ENCODE measurements at places on chromosomes 5 and 9. TPM values are rescaled to one million over a fixed set of nuclear protein-coding genes. Genes with fewer than 3 reads are reported as not detected.
A peak's percentile ranks its signal among the peaks of the same experiment; 100 is the strongest.

- DNase-seq, result peak; percentile 75
These were observed 6.0 kb upstream of the PLAC8L1 start for GRCh38 chr5:146111409-146111808.

DNA sequence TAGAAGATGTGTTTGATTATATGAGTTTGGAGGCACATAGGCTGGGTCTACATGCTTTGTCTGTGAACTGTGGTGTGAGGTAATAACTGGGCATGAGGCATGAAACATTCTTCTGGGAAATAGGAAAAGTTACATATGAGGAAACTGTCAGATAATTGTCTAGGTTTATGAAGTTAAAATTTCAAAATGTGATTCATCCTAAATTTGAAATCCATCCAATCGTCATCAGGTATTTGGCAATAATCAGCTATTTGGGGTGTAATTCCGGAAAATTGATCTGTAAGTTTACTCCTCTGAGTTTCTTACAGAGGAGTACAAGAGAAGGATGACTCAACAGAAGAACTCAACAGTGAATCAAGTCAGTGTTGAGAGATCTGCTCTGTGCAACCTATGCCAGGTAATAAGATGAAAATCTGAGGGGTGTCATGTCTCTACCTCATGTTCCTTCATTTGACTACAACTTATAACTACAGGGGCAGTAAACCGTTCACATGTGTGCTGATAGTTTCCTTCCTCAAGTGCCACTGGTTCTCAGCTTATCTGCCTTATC is 1171.6 kb upstream of the CDH18 start:
- no peak for DNase-seq

- DNase-seq, result no peak
These were observed 54.7 kb downstream of the ABLIM3 start for GRCh38 chr5:149195962-149196361.

- DNase-seq, result no peak
These were observed 85.9 kb downstream of the SLC12A2 start for GRCh38 chr5:128169401-128170017.

DNA sequence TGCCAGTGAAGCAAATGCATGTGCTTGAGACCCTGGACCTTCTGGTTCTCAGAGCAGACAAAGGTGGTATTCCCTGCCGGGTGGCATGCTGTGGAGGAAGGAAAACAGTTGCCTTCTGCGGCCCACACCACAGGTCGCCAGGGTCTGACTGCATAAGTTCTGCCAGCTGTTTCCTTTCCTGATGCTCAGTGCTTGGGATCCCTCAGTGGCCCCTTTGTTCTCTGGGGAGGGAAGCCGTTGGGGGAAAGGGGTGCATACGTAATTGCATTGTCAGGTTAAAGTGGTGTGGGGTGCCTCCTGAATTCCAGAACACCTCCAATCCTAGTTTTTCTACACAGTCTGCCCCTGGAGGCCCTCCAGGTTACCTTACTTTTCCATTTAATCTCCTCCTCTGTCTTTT is 43.1 kb upstream of the SLC2A8 start:
- DNase-seq, result no peak

DNA sequence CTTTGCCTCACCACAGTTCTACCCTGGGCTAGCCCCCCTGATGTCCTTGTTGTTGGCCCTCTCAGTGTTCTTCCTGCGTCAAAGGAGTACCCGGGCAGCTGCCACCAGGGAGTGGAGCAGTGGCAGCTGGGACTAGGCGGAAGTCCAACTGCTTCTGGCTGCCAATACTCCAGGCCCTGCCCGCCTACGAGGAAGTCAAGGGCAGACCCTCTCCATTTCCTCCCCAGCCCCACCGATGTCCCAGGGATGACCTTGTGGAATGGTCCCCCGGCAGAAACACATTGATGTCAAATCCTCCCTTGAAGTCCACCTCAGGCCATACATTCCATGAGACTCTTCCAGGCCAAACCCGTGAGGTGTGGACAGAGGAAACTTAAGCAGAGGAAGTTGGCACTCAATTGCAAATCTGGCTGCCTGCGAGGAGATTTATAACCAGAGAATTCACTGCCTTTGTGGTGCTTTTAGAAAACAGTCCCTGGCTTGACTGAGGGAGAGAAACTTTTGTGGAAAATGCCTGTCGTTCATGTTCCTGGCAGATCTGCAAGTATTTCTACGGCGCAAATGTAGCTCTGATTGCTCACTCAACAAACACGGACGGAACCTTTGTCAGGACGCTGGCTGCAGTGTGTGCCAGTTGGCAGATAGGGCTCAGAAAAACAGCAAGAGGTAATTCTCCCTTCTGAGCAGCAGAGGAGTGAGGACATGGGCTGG is 339.7 kb downstream of the RAB3C start:
- no peak for DNase-seq

DNA sequence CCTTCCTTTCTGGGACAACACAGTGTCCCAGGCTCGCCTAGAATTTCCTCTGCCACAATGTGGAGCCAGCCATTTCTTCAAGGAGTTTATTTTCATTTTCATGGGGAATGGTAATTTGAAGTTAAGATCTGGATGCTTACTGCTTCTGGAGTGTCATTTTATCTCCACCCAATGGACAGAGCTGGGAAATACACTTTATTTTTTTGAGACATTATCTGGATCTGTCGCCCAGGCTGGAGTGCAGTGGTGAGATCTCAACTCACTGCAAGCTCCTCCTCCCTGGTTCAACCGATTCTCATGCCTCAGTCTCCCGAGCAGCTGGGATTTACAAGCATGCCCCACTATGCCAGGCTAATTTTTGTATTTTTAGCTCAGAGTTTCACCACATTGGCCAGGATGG is 12.7 kb upstream of the THG1L start:
- peak; percentile 67 for DNase-seq

- DNase-seq, result no peak
These were observed 6.5 kb downstream of the ORM2 start for GRCh38 chr9:114336157-114336556.

GRCh38 chr5:59999056-59999455 is 105.5 kb upstream of the PDE4D start:
- no peak for DNase-seq

- DNase-seq, result no peak
These were observed 46.0 kb upstream of the COL15A1 start for GRCh38 chr9:98897745-98898144.

GRCh38 chr5:78419396-78419795 is 59.0 kb downstream of the SCAMP1 start:
- DNase-seq, result no peak

Gene HABP4
- 1.3 TPM for total RNA-seq

Gene FOXD4L5
- under 0.01 TPM for total RNA-seq

Gene PDZD2
- 13.5 TPM for total RNA-seq

Measured in hematopoietic multipotent progenitor cell (in vitro differentiated cells).